Left ventricle myocardium inferior (tissue), 1 donor: ENCODE measurements at places on chromosomes 1 and 21. TPM values are rescaled to one million over a fixed set of nuclear protein-coding genes. Genes with fewer than 3 reads are reported as not detected.

DNA sequence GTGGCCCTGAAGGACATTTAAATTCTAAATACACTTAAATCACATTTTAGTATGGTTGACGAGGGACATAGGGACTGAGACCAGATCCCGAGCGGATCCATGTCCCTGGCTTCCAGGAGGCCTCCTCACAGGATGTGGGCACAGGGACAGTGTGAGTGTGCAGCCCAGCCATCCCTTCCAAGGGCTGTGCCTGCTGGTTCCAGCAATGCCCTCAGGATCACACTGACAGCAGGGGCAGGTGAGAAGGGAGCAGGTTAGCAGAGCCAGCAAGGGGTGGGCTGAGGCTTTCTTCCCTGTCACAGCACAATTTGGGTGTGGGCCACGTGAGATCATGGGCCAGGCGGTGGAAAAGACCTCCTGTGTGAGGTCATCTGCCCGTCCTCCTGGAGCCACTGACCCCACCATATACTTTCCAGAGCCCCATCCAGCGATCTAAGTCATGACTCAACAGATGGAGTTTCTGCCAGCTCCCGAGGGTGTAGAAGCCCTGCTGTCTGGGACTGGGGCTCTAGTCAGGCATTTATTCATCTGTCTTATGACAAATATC lies 37.0 kb upstream of the PRSS38 start:
- no peak overlapping the region for H3K4me3 ChIP-seq
- H3K27me3 ChIP-seq = no peaks in the 10 kb centered on the region
- H3K4me1 ChIP-seq = no peaks in the 10 kb centered on the region

GRCh38 chr21:25283720-25284119 lies 323.6 kb downstream of the MRPL39 start:
- no peak for DNase-seq
- no peak overlapping the region for H3K27ac ChIP-seq
- no peaks in the 10 kb centered on the region for H3K4me1 ChIP-seq
- no peaks in the 10 kb centered on the region for H3K27me3 ChIP-seq
- no peak overlapping the region for H3K4me3 ChIP-seq

DNA sequence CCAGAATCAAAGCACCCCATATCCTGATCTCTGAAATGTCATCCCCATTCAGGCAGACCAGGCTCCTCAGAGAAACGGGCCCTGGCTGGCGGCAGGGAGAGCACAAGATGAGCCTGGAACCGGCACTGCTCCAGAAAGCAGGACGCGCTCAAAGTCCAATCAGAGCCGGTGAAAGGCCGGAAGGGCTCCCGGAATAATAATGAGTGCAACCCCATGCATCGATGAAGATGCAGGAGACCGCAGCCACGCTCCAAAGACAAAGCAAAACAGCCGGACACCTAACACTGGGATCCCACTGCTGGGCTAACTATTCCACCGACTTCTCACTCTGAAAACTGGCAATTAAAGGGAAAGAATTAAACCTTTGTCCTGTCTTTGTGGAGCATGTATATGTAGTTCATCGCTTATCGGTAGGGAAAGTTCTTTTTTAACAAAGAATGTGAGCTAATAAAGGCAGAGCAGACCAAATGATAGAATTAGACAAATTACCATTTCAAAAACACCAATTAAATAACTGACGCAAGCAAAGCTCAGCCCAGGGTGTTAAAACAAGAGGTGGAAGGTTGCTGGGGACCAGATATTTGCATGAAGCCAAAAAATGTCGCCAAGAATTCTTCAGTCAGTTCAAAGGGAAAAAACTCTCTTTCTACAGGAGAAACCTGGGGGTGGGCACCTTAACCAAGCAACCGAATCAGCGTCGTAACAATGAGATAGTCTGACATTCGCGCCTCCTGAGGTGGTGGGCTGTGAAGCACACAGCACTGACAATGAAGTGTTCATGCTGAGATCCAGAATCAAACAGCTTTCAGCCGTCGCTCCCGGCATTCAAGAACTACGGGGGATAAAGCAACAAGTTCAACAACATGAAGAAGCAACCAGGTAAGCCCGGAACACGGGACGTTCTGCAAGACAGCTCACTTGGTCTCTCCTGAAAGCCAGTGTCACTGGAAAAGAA lies 95.2 kb downstream of the NPHP4 start:
- H3K27me3 ChIP-seq = no peaks in the 10 kb centered on the region
- no peak overlapping the region for H3K4me3 ChIP-seq
- DNase-seq = no peak
- H3K4me1 ChIP-seq = no peaks in the 10 kb centered on the region
- H3K27ac ChIP-seq = no peak overlapping the region

- H3K4me1 ChIP-seq = peaks cover 36% of the 10 kb centered on the region
- H3K27me3 ChIP-seq = no peaks in the 10 kb centered on the region
- peak overlapping the region; percentile 83 for H3K27ac ChIP-seq
- DNase-seq = no peak
Measured at GRCh38 chr1:25485536-25486411, 55.1 kb downstream of the MACO1 start.

DNA sequence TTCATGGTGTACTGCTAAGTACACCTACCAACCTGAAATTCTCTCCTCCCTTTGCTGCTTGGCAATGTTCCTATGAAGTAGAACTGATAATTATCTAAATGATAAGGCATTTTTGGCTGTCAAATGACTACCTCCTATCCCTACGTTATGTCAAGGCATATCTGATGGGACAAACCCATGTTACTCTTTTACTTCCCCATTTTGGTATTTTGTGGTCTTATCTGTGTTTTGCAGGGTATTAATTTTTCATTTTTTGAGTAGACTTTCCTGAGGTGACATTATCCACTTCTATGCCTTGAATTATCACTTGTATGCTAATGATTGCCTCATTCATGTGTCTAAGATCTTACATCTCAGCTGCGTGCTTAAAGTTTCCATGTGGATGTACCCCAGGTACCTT lies 499.6 kb upstream of the B3GALT2 start:
- no peak overlapping the region for H3K27ac ChIP-seq
- H3K36me3 ChIP-seq = no peaks in the 10 kb centered on the region
- peaks cover 4% of the 10 kb centered on the region for H3K4me1 ChIP-seq
- no peak for DNase-seq

DNA sequence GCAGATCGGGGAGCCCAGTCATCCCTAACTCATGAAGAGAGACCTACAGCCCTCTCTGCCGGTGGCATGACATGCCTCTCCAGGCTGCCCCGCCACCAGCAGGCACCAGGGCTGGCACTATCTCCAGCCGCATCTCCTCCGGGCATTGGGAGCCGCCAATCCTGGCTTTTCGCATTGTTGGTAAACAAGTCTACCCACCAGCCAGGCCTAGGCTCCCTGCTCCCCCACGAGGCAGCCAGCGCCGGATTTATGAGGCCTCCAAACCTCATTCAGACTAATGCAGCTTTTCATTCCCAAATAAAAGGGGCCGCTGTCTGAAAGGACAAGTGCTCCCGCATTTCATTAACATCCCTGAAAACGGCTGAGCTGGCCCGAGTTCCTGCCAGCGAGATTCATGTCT lies 3.4 kb upstream of the GRIK3 start:
- H3K27ac ChIP-seq = no peak overlapping the region
- no peak overlapping the region for H3K4me3 ChIP-seq
- peaks cover 31% of the 10 kb centered on the region for H3K4me1 ChIP-seq

- no peak overlapping the region for H3K4me3 ChIP-seq
- no peak overlapping the region for H3K27ac ChIP-seq
- no peaks in the 10 kb centered on the region for H3K36me3 ChIP-seq
- no peak for DNase-seq
Measured at GRCh38 chr1:209875515-209875914, 47.7 kb downstream of the UTP25 start.

DNA sequence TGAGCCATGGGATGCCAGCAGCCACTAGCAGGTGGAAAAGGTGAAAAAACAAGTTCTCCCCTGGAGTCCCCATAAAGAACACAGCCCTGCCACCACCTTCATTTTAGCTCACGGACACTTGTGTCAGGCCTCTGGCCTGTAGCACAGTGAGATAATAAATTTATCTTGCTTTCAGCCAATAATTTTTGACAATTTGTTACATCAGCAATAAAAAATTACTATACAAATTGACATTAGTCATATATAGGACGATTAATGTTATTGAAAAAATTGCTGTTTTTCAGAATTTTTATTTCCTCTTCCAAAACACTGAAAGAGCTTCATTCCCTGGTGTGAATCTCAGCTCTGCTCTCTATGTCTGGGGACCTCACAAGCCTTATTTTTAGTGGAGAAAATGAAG lies 152.9 kb upstream of the ETV3 start:
- peaks cover 57% of the 10 kb centered on the region for H3K27me3 ChIP-seq
- no peak for DNase-seq
- H3K36me3 ChIP-seq = no peaks in the 10 kb centered on the region
- no peaks in the 10 kb centered on the region for H3K4me1 ChIP-seq
- no peak overlapping the region for H3K27ac ChIP-seq
- H3K4me3 ChIP-seq = no peak overlapping the region

DNA sequence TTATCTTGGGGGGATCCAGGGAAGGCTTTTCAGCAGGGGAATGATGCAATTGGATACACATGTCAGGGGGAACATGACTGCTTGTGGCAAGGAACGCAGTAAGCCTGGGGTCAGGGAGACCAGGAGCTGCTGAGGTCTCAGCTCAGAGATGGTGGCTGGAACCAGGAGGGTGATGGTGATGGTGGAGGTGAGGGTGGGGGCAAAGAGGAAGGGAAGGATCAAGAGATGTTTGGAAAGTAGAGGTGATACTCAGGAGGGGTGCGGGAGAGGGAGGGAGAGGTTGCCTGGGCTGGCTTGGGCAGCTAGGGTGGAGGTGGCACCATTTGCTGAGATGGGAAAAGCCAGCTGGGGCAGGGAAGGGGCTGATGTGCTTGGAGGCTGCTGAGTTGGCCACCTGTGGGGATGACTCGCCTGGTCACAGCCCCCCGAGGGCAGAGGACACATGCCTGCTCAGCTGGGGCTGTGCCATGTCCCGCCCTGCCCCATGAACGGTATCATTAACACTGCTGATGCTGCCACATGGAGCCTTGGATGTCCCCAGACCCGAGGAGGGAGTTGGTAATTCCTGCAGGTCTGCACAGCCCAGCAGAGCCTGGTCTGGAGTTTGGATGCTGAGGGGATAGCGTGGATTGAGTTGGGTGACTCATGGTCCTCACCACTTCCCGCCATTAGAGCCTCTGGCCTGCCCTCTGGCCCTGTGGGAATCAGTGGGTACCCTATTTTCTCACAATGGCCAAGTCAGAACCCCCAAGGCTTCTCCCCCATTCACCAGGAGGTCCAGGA lies 6.3 kb upstream of the PADI1 start:
- H3K4me1 ChIP-seq = no peaks in the 10 kb centered on the region
- no peak for DNase-seq
- H3K4me3 ChIP-seq = no peak overlapping the region
- H3K27ac ChIP-seq = no peak overlapping the region

Gene HSD3B1
- not detected for total RNA-seq

Gene SMPDL3B
- total RNA-seq = not detected

Gene SPTA1
- not detected for total RNA-seq

Gene CCDC17
- 1.2 TPM for total RNA-seq
